H4 (cell line): ENCODE measurements at places on chromosomes 11 and 22. TPM values are rescaled to one million over a fixed set of nuclear protein-coding genes. Genes with fewer than 3 reads are reported as not detected.

PLEKHB1 gene
- 0.10 TPM in 1 of 2 replicates, not detected in the other for total RNA-seq

LGALS12 gene
- 0.80 and 1.4 TPM in 2 replicates for total RNA-seq

SC5D gene
- total RNA-seq = 42.0 and 46.9 TPM in 2 replicates

GTSE1 gene
- 13.5 and 13.9 TPM in 2 replicates for total RNA-seq

KLHDC7B gene
- total RNA-seq = 0.18 and 0.48 TPM in 2 replicates

ADAMTS8 gene
- 0.04 TPM in 1 of 2 replicates, not detected in the other for total RNA-seq

SLC22A9 gene
- total RNA-seq = not detected in 2 replicates

CADM1 gene
- 35.4 and 46.9 TPM in 2 replicates for total RNA-seq

TCF20 gene
- total RNA-seq = 17.8 and 23.5 TPM in 2 replicates

MAJIN gene
- not detected in 2 replicates for total RNA-seq

DLG2 gene
- total RNA-seq = 1.7 and 2.6 TPM in 2 replicates

IGLL1 gene
- not detected in 2 replicates for total RNA-seq

CDC45 gene
- 49.1 and 58.0 TPM in 2 replicates for total RNA-seq

ANO5 gene
- 1.4 and 1.8 TPM in 2 replicates for total RNA-seq

CCDC89 gene
- total RNA-seq = not detected in 2 replicates

DCDC1 gene
- 0.08 and 0.31 TPM in 2 replicates for total RNA-seq

RASL10A gene
- total RNA-seq = not detected in 2 replicates

TSGA10IP gene
- total RNA-seq = not detected in 2 replicates

CD3D gene
- not detected in 2 replicates for total RNA-seq

NCAPH2 gene
- 39.0 and 76.8 TPM in 2 replicates for total RNA-seq

KRTAP5-11 gene
- total RNA-seq = not detected in 2 replicates

OR52H1 gene
- total RNA-seq = not detected in 2 replicates

APLNR gene
- 0.10 TPM in 1 of 2 replicates, not detected in the other for total RNA-seq

PARVA gene
- total RNA-seq = 36.0 and 37.1 TPM in 2 replicates

MOGAT2 gene
- total RNA-seq = not detected in 2 replicates

C11orf65 gene
- total RNA-seq = 0.41 TPM in 1 of 2 replicates, not detected in the other

PNPLA5 gene
- total RNA-seq = not detected in 2 replicates

RASSF7 gene
- total RNA-seq = 16.8 and 17.3 TPM in 2 replicates

VSIG10L2 gene
- not detected in 2 replicates for total RNA-seq

SLC22A6 gene
- not detected in 2 replicates for total RNA-seq

MCHR1 gene
- total RNA-seq = not detected in 2 replicates

NEU3 gene
- total RNA-seq = 7.7 and 9.5 TPM in 2 replicates
